HCT116 (cell line): ENCODE measurements at places on chromosomes 1 and 21. TPM values are rescaled to one million over a fixed set of nuclear protein-coding genes. Genes with fewer than 3 reads are reported as not detected.

GRCh38 chr1:235147269-235147668 lies 13.8 kb downstream of the RBM34 start:
- no peak overlapping the region for H3K27ac ChIP-seq
- no peak overlapping the region for H3K4me3 ChIP-seq
- H3K36me3 ChIP-seq = peaks cover 38% of the 10 kb centered on the region
- no peaks in the 10 kb centered on the region for H3K27me3 ChIP-seq
- DNase-seq = no peak
- no peaks in the 10 kb centered on the region for H3K4me1 ChIP-seq

The CFHR5 gene
- not detected for total RNA-seq

GRCh38 chr1:214332946-214333798 lies 52.2 kb downstream of the SMYD2 start:
- H3K27me3 ChIP-seq = no peaks in the 10 kb centered on the region
- peak; percentile 15 for DNase-seq
- H3K4me1 ChIP-seq = no peaks in the 10 kb centered on the region
- H3K36me3 ChIP-seq = no peaks in the 10 kb centered on the region; the same call in 1 of the 2 replicates
- H3K4me3 ChIP-seq = no peak overlapping the region
- H3K27ac ChIP-seq = peak overlapping the region; percentile 16; the same call in 1 of the 2 replicates

The TNFSF18 gene
- total RNA-seq = 1.6 TPM

DNA sequence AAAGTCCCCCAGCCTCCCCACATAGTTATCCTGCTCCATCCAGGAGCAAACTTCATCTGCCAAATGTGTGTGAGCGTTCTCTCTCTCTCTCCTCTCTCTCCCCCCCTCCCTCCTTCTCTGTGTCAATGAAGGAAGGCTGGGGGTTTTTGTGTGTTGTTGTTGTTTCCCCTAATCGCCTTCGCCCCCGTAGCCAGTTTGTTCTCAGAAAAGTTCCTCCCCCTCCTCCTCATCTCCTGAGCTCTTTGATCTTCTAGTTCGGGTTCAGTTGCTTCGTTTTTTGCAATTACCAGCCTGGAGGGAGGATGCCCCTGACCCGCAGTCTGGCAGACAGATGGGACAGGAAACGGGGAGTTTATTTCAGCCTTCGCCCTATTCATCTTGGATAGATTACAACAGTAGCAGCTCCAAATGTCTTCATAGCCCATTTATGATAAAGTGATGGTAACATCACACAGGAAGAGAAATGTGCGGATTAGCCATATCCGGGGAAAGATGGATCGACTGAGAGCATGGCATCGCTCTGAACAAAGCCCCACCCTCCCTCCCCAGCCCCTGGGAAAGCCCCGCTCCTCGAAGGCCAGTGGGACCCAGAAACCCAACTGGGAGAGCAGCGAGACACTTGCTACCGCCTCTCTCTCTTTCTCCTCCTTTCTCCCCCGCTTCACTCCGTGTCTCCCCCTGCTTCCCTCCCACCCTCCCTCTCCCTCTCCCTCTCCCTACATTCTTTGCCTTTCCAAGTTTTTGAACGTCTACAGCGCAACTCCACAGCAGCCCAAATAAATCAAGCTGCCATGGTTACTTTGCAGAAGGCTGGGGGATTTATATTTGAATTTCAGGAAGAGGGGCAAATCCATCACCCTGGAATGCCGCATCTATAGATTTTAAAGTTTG lies 139.7 kb upstream of the ARHGEF16 start:
- peaks cover 26% of the 10 kb centered on the region for H3K4me1 ChIP-seq
- no peak for DNase-seq
- no peak overlapping the region for H3K4me3 ChIP-seq
- no peak overlapping the region for H3K27ac ChIP-seq

- no peaks in the 10 kb centered on the region for H3K36me3 ChIP-seq
- no peak overlapping the region for H3K27ac ChIP-seq
- no peak for DNase-seq
- peaks cover 23% of the 10 kb centered on the region for H3K4me1 ChIP-seq
- no peak overlapping the region for H3K4me3 ChIP-seq
Observed at GRCh38 chr21:42676808-42677207, 23.4 kb downstream of the PDE9A start.

DNA sequence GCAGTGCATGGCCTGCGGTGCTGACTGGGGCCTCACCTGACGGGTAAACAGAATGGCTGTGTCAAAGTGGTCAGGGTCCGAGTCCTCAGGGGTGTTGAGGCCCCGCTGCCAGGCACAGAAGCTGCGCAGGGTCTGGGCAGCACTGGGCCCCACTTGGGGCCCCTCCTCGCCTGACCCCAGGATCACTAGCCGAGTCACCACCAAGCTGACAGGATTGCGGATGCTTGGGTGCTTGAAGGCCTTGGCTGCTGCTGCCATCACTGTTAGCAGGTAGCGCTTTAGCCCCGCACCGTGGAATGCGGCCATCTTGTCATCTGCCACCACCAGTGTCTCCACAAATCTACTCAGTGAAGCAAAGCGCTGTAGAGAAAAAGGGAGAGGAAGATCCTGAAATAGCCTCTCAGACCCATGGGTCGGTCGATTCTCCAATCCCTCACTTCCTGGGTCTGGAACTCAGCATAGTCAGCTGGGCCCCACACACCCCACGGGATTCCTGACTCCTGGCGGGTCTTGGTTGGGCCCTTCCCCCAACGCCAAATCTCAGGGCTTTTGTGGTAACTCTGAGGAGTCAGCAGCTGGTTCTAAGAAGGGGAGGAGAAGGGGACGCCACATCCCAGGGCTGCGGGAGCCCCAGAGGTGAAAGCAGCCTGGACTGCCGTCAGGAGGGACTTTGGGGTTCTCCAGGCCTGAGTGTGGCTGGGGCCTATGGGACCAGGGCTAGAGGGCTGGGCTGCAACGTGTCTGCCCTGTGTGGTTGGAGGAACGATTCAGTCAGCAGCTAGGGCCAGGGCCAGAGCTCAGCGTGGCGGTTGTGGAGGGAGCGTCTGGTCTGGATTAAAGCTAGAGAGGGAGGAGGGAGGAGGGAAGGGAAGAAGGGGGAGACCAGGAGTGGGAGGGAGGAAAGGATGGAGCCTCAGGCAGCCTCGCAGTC lies 2.1 kb downstream of the ADAMTS4 start:
- no peak for DNase-seq
- no peak overlapping the region for H3K27ac ChIP-seq

DNA sequence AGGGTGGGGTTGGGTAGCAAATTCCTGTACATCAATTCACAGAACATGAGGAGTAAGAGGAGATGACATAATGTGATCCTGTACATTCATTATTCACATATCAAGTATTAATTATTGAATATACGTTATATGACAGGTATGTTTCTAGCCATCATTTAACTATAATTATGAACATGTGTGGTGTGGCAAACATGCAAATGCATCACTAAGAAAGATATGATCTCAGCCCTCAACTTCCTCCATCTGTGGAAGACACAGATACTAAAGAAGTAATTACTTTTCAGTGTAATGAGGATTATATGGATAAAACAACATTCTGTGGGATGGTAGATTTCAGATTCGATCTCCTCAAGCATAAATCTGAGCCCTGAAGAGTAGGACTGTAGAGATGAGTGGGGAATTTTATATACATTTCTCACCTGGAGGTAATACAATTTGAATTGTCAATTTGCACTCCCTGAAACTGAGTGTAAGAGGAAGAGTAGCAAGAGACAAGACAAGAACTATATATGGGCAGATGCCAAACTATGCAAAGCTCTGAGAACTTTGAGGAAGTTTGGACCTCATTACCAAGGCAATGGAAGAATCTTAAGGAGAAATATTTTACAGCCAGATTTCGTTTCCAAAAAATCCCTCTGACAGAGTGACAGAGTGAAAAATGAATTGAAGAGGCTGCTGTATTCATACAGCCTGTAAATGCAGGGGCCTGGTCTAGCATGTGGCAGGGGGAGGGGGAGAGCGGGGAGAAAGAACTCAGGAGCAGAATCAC lies 275.5 kb downstream of the TPR start:
- H3K4me1 ChIP-seq = no peaks in the 10 kb centered on the region
- H3K4me3 ChIP-seq = no peak overlapping the region
- H3K36me3 ChIP-seq = no peaks in the 10 kb centered on the region
- DNase-seq = no peak
- no peak overlapping the region for H3K27ac ChIP-seq

DNA sequence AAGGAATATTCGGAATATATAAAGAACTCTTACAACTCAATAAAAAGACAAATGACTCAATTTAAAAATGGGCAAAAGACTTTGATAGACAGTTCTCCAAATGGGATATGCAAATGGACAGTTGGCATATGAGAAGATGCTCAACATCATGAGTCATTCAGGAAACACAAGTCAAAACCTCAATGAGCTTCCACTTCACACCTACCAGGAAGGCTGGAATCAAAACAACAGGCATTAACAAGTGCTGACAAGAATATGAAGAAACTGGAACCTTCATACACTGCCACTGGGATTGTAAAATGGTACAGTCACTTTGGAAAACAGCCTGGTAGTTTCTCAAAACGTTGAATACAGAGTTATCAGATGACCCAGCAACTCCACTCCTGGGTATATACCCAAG lies 17.2 kb downstream of the PGBD5 start:
- H3K27ac ChIP-seq = no peak overlapping the region
- H3K36me3 ChIP-seq = no peaks in the 10 kb centered on the region
- no peaks in the 10 kb centered on the region for H3K4me1 ChIP-seq
- no peak overlapping the region for H3K4me3 ChIP-seq
- no peak for DNase-seq
- peaks cover 21% of the 10 kb centered on the region for H3K27me3 ChIP-seq
